ENCODE measurements at places on chromosomes 13 and 19.

- no peak for DNase-seq
Observed at GRCh38 chr13:23899555-23899954, 2.3 kb upstream of the C1QTNF9B start.

DNA sequence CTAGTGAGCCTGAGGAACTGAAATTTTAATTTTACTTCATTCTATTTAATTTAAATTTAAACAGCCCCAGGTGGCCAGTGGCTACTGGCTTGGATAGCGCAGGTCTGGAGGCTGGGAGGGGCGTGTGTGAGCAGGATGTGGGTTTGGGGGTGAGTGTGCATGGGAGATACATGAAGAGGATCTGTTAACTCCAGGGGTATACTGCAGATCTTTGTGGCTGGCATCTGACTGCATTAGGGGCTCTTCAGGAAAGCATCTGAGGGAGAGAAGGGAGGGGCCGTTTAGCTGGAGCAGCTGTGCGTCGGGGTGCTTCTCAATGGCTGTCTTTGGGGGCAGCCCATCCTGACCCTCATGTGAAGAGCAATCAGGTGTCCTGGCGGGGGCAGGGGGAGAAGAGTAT lies 6.8 kb downstream of the SHANK1 start:
- no peak for DNase-seq

DNA sequence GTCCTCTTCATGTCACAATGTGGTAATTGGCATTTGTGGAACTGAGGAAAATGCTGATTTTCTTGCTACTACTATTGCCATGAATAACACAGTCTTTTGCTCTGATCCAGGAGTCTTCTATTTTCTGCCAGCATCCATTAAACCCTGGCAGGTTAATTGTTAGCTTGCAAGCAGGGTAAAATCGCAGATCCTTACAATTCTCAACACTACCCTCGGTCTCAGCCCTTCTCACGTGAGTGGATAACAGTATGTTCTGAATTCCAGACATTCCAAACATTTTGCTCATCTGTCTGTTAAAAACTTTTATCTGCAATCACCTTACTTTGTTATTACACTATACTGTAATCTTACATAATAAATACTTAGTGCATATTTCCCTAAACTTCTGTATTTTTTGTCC lies 251.3 kb upstream of the ATXN8OS start:
- DNase-seq: no peak

DNA sequence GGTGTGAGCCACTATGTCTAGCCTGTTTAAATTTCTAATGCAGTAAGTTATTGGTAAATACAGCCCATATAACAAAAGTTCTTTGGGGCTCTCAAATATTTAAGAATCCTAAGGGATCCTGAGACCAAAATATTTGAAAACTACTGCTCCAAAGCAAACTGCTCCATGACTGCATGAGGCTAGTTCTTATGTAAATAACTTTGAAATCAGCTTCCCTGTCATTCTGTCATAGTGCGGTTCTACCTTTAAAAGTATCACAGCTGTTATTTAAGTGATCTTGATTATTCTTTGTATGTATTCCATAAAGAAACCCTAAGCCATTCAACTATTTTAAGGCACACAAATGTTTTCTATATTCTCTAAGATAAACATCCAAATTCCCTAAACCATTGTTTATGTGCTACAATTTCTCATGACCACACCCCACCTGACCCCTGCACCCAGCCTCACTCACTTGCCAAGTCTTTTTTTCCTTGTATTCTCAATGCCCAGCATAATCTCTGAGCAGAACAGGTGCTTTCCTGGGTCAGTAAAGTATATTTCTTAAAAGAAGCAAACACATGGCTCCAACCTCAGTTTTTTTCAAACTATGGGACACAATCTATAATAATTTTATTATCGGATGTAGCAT lies 146.6 kb downstream of the RNF17 start:
- DNase-seq: no peak

- DNase-seq: no peak
Observed at GRCh38 chr19:38900743-38901190, 998 bp downstream of the NFKBIB start.

GRCh38 chr19:37593996-37594303 lies 642 bp downstream of the ZNF571 start:
- no peak for DNase-seq

DNA sequence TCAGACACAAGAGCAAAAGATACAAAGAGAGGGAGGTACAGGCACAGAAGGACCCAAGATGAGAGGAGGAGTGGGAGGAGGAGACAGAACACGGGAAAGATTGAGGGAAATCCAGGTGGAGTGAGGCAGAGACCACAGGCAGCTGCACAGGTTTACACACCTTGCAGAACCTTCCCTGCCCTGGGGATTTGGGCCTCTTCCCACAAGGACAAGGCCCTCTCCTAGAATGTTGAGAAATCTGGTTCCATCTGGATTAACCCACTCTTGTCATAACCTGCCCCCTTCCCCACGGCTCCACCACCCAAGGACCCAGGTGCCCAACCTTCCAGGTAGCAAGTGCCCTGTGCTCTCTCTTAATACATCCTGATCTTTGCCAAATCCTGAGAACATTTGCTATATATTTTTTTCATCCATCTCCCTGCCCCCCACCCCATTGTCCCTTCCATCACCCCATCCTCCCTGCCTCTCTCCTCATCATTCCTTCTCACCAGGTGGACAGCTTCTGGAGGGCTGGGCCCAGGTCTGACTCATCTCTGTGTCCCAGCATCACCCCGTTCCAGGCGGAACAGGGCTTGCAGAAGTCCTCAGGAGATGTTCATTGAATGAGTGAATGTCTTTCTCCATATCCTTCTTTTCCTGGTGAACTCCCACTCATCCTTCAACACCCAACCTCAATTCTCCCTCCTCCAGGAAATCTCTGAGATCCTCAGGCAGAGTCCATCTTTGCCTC lies 8.8 kb upstream of the KLK8 start:
- no peak for DNase-seq

GRCh38 chr19:23999821-24000610 lies 85.3 kb downstream of the ZNF726 start:
- no peak for DNase-seq

- DNase-seq: peak; percentile 32
Observed at GRCh38 chr19:10096615-10096963, 5.9 kb downstream of the ANGPTL6 start.

- no peak for DNase-seq
Observed at GRCh38 chr19:30760014-30760413, 387.8 kb downstream of the ZNF536 start.

GRCh38 chr13:89029062-89029461 lies 1357.9 kb downstream of the SLITRK5 start:
- DNase-seq: no peak

DNA sequence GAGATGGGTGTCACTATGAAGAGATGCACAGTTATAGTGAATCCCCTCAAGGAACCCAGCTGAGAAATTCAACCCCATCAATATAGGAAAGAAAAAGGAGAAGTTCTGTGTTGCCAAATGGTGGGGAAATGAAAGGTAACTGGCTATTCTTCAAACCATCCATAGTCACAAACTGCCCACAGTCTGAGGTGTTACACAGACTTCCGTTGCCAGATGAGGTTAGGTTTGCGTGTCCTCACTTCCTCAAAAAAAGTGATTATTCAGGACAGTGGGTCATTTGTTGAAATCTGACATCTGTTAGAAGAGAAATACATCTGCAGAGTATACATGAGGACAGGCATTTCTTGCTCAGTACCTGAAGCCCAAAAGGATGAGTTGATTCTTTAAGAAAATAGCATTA lies 9.0 kb downstream of the SIGLEC5 start:
- DNase-seq: no peak

- DNase-seq: peak; percentile 72
Observed at GRCh38 chr19:3607303-3608078, 816 bp upstream of the TBXA2R start.

DNA sequence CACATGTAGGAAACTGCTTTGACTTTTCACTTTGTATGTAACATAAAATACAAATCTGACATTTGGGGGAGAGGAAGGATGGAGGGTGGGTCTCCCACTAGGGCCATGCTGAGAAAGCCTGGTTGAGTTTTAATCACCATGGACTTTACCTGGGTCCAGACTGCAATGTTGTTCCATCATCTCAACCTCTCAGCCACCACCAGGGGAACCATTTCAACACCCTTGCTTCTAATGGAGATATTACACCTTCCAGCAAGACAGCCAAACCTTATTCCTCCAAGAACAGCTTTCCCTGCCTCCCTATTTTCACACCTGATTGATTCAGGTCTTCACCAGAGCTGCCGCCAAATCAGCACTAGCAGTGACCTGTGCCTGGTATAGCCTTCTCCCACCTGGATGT lies 56.0 kb downstream of the ZAR1L start:
- DNase-seq: no peak

- no peak for DNase-seq
Observed at GRCh38 chr19:52214241-52214640, 24.4 kb downstream of the PPP2R1A start.

DNA sequence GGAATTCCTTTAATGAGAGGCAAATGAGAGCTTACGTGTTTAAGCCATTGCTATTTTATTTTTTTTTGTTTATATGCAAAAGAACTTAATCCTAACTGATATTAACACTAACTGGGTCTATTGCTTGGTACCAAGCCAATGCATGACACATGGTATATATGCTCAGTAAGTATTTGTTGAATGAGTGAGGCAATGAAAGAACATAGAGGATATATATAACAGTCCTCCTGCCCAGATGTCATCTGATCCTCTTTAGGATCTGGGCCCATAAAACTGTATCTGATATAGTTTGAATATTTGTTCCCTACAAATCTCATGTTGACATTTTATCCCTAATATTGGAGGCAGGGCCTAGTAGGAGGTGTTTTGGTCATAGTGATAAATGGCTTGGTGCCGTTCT lies 13.0 kb upstream of the ALOX5AP start:
- no peak for DNase-seq

- DNase-seq: no peak
Observed at GRCh38 chr13:110237875-110238817, 68.8 kb downstream of the COL4A1 start.

- no peak for DNase-seq
Observed at GRCh38 chr13:73210218-73210883, 151.5 kb downstream of the KLF5 start.

- no peak for DNase-seq
Observed at GRCh38 chr13:112831196-112831595, 137.8 kb upstream of the MCF2L start.

DNA sequence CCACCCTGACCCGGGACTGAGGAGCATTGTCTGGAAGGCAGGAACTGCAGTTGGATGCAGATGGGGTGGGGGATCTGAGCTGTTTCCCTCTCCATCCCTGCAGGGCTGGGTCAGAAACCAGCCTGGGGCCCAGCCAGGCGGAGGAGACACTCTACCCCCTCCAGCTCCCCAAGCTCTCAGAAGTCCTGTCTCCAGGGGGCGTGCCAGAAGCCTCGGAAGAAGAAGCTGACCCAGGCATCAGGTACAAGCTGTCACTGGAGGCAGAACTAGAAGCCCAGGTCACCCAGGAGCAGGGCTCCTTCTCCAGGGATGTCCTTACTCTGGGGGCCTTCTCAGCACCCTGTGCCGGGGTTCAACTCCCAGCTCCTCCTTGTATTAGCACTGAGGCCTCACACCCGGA lies 15.5 kb downstream of the SIX5 start:
- no peak for DNase-seq

DNA sequence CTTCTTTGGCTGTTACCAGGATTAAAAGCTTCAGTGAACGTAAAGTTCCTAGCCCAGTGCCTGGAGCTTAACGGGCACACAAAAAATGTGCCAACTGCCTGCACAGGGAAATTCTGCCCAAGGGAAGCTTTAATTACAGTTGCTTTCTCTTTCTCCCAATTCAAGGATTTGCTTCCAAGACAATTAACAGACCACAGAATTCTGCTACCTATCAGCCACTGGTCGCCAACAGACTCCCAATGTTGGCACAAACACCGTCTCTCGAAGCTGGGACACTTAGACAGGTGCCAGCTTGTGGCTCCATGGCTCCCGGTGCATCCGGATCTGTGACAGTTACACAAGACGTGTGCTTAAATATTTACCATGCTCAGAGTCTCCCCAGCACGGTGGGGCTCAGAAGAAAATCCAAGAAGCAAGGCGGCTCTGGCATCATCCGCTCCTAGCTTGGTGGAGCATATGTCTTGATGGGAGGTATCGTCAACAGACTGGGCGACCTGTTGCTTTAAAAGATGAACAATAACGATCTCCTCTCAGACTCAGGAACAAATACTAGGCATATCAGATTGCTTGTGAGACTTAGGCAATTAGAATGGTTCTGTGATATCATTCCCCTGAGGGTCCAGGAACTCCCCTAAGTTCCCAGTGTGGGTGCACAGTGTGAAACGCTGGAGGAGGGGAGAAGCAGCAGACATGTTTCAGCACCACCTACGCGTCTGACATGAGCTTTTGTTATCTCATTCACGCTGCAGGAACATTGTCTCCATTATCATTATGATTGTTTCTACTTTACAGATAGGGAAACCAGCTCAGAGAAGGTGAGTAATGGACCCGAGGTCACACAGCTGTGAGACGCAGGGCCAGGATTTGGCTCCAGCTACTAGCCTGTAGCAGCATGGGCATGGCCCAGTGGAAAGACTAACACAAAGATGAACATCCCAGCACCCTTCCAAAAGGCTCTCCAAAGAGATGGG lies 61.6 kb downstream of the ALOX5AP start:
- DNase-seq: no peak

DNA sequence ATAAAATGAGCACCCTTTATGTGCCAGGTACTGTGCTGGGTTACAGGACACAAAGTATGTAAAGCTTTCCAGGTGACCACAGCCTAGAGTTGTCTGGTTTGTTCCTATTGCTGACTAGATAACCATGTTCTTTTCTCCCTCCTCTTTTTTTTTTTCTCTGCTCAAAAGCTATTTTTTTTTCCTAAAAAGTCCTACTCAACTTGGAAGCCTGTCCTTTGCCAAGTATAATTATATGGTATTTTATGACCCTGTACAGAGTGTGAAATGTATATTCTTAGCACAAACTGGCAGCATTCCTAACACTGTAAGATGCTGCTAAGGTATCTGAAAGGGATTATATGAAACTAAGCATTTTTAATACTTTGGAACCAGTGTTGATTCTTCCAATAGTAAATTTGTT lies 171.0 kb downstream of the GPC6 start:
- no peak for DNase-seq

- no peak for DNase-seq
Observed at GRCh38 chr19:32174386-32175113, 170.9 kb upstream of the ZNF507 start.

- DNase-seq: no peak
Observed at GRCh38 chr13:53703371-53704080, 674.9 kb downstream of the OLFM4 start.

- DNase-seq: no peak
Observed at GRCh38 chr19:34236035-34236987, 18.0 kb upstream of the GARRE1 start.

- DNase-seq: no peak
Observed at GRCh38 chr13:85013006-85013405, 786.2 kb downstream of the SLITRK6 start.

- peak; percentile 99 for DNase-seq
Observed at GRCh38 chr19:488505-489417, 7.5 kb upstream of the MADCAM1 start.

- no peak for DNase-seq
Observed at GRCh38 chr19:310141-310651, 19.0 kb upstream of the PLPP2 start.

GRCh38 chr13:113796211-113796963 lies 37.4 kb downstream of the TMEM255B start:
- no peak for DNase-seq
